ENCODE measurements at places on chromosomes 1 and 21.
A peak's percentile ranks its signal among the peaks of the same experiment; 100 is the strongest.

DNA sequence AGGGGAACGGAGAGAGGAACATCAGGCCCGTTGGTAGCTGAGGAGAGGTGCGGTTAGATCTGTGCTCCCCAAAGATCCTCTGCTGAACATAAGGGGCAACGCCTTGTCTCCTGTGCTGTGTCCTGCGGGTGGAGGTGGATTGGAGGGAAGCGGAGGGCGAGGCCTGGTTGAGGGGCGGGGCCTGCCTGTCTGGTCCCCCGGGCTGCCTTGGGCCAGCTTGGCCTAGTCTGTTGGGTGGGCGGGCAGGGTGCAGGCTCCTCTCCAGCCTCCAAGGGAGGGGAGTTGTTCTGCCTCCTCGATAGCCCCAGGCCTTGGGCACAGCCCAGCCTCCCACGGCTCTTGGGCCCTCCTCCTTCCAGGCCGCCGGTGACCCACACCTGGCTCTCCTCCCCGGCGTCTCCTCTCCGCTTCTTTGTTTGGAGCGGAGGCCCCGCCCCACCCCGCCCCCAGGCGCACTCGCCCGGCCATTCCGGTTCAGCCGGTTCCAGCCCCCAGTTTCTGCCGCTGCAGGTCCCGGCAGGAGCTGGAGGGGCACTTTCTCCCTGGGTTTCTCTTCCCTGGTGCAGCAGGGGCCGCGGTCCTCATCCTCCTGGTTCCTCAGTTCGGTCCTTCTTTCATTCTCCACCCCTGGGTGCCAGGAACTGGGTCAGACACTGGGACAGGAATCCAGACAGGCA is 19.4 kb downstream of the PTPRF start:
- DNase-seq = peak; percentile 42

GRCh38 chr1:176469450-176470010 is 6.6 kb downstream of the PAPPA2 start:
- DNase-seq = no peak

GRCh38 chr1:102098536-102098935 is 101.8 kb upstream of the OLFM3 start:
- DNase-seq = no peak

DNA sequence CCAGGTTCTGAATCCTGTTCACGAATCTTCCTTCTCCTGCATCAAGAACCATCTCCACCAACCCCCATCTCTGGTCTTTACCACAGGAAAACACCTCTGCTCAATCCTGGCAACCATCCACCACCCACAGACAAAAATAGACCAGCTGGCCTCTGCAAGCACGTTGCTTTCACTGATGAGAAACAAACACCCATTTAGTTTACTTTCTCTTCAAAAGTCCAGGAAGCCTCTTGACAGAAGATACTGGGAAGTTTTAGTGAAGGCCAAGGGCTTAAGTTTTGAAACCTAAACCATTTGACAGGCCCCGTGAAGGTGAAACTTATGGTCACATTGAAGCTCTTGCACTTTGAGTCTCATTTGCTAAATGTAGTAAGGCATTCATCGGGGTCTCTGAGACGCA is 122.6 kb upstream of the PPP2R5A start:
- DNase-seq = peak; percentile 51

- no peak for DNase-seq
Measured at GRCh38 chr1:202121006-202121405, 1.7 kb upstream of the GPR37L1 start.

Data from GM06990 (cell line).